ENCODE measurements at places on chromosomes 2 and 18.
A peak's percentile ranks its signal among the peaks of the same experiment; 100 is the strongest.

DNA sequence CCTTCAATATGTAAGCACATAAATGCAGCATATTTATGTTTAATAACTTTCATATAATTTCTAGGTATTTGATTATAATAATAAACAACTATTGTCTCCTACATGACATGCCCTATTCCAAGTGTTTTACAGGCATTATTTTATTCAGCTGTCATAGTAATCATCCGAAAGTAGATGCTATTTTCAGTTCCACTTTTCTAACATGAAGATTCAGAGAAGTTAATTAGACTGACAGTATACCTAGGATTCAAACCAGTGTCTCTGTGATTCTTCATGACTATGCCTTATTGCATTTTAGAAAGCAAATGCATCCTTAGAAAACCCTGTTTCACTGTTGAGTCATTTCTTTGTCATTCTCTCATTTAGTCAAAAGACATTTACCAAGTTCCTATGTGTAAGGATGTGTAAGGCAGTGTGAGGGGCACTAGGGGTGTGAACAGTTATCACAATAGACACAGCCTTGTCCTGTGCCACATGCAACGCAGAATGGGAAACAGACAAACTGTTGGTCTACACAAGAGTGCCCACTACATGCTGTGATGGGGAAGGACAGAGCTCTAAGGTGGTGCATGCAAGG lies 79.8 kb downstream of the DTNA start:
- DNase-seq: no peak

DNA sequence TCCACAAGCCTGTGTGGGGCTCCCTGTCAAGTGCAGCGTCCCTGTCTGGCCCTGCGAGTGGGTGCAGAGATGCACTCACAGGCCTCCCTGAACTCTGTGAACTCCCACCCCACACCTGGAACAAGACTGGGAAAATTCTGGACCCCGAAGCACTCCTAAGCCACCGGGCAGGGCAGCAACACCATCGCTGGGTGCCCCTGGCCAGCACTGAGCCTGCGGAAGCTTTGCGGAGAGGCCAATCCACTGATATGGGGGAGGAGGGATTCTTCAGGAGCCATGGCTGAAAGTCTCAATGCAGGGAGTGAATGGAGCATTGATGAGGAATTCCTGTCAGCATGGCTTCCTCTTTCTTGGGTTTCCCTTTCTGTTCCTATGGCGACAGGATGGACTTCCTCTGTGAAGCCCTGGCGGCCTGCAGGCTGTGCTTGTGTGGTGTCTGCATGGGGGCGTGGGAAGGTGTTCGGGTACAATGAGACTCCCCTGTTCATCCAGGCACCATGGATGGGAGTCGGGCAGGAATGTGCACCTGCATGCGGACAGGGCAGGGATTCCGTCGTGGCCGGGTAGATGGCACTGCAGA lies 15.1 kb downstream of the TRIB2 start:
- no peak for DNase-seq

- DNase-seq: peak; percentile 80
Measured at GRCh38 chr2:240966906-240967680, 31.3 kb upstream of the SNED1 start.

DNA sequence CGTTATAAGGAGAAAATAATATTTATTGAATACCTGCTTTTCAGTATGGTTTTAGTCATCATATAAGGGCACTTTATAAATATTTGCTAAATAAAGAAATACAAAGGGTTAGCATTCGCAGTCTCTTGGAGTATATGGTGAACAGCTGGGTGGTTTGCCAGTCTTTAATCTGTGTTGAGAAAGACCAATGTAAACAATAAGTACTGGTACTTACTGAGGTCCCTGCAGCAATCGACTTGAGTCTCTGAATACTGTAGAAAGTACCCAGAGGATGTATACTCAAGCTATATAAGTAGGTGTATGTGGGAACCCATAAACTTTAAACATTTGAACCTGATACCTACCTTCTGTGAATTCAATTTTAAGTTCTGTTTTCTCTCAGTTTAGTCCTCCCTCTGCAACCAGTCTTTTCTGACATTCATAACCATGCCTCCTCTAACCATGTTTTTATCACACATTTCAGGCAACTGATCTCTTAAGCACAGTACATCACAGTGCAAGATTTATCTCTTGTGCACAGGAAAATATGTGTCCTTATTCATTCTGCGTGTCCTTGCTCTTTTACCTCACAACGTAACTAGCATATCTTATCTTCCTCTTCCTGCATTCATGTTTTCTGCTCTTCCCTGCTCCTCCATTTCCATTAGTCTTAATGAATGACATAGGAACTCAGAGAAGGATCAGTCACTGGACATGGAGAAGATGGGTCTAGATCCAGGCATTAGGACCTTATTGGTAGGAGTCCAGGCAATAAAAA lies 21.7 kb downstream of the C18orf63 start:
- no peak for DNase-seq
